Activated naive CD4-positive, alpha-beta T cell (primary cell): ENCODE measurements at places on chromosomes 12 and 14.

- DNase-seq: no peak
Measured at GRCh38 chr12:84502180-84502860, 410.3 kb downstream of the SLC6A15 start.

DNA sequence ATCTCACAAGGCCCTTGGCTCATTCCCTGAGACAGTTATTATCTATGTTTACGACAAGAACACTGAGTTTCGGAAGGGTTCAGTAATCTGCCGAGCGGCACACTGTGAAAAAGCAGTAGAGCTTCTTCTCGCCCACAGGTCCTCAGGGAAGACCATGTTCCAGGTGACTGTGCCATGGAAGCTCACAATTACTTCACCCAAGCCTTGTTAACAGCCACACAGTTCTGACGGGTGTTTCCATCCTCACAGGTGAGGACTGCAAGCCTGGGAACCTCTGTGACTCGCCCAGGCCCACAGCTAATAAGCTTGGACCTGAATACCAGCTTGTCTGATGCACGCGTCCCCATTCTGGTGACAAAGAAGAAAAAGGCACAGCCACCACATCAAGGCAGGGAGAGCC is 15.4 kb downstream of the SETD3 start:
- DNase-seq: no peak

GRCh38 chr14:102917469-102918211 is 4.8 kb upstream of the AMN start:
- DNase-seq: no peak

DNA sequence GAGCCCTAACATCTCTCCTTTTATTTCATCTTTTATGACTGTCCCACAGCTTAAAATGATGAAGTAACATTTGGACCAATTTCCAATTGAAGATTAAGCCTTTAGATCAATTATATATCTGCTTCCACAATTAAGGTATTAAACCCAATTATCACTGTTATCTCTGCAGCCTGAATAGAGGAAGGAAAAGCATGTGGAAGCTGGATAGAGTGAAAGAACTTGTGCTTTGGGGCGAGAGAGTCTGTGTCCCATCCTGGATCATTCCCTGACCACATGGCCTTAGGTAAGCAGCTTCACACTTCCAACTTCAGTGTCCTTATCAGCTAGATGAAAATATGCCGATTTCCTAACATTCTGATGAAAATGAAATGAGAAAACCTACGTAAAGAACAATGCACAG is 61.4 kb upstream of the TSPAN8 start:
- DNase-seq: no peak

- no peak for DNase-seq
Measured at GRCh38 chr12:27572486-27573255, 48.7 kb downstream of the PPFIBP1 start.

GRCh38 chr12:118494776-118495175 is 118.4 kb downstream of the SUDS3 start:
- DNase-seq: no peak

DNA sequence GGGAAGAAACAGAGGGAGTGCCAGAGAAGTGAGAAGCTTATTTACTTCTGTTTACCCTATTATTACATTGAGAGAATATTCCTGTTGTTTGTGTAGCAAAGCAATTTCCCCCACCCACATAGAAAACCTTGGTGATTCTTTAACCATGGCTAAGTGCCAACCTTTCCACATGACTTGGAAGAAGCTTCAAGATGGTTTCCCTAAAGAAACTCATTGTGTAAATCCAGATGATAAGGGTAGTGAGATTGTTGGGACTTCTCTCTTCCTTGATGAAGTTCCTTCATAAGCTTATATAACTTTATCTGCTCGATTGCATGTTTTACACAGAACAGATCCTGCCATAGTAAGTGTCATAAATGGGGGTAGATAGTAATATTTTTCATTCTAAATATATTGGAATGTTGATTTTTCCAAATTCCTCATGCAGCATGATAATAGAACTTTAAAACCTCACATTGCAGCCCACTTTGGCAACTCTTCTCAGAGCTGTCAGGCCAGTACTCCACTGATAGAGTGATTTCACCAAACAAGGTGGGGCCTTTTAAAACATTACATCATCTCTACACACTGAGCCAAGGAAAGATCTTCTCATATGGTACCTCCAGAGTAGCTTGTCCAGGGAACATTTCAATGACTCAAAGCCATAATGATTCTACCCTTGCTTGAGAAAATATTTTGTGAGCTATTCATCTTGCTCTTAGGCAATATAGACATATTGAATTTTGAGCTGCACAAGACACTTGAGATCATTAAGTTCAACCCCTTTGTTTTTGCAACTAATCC is 47.8 kb upstream of the KIF21A start:
- DNase-seq: no peak
